Inflammatory macrophage treated with lipopolysaccharide for 1 hour (primary cell): ENCODE measurements at places on chromosomes 2 and 18.

DNA sequence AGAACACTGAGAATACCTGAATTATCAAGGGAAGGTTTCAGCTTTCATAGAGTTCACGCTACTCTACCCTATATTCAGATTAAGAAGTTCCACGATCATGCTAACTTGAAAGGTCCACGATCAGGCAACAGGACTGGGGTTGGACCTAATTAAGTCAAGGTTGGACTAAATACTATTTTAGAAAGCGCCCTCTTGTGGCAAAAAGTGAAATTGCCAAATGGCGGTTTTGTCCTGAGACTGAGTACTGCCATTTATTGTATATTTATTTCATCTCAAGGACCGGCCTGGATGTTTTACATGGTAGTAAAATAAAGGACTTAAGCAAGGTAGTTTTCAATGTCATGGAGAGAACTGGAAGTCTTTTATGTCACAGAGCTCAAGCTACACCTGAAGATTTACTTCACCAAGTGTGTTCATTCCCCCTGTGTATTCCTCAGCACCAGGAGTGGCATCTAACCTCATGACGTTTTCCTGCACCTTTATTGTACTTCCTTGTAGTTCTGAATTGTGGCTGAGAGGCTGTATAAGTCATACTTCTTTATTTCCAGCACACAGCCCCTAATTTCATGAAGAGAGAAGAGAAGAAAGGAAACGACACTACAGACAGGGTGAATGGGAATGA lies 56.8 kb downstream of the SRD5A2 start:
- DNase-seq, result peak; percentile 31

DNA sequence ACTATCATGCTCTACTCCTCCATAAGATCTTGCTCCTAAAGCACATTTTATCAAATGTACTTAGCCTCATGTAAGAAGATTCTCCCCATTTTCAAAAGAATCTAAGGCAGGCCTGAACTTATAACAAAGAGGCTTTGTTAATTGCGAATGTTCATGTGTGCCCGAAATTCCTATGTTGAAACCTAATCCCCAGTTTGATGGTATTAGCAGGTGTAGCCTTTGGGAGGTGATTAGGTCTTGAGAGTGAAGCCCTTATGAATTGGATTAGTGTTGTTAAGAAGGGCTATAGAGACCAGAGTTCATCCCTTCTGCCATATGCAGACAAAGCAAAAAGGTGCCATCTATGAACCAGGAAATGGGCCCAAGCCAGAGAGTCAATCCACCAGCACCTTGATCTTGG lies 234.5 kb downstream of the PAX3 start:
- no peak for DNase-seq

DNA sequence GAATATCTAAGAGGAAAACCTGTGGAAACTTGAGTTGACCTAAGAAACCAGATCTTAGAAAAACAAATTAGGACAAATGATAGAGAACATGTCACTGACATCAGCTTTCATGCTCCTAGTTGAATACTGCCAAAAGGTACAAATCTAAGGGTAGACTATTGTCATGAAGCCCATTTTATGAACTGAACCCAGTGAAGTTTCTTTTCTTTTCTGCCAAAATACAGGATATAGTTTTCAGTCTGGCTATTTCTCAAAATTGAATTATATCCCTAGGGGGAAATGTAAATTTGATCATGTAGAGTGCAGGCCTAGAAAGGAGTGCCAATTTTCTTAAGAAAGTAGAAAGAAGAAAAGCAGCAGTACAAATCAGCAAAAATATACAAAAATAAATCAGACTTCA lies 46.6 kb downstream of the FSIP2 start:
- DNase-seq, result no peak

- no peak for DNase-seq
Observed at GRCh38 chr2:180690611-180691010, 289.8 kb upstream of the UBE2E3 start.

DNA sequence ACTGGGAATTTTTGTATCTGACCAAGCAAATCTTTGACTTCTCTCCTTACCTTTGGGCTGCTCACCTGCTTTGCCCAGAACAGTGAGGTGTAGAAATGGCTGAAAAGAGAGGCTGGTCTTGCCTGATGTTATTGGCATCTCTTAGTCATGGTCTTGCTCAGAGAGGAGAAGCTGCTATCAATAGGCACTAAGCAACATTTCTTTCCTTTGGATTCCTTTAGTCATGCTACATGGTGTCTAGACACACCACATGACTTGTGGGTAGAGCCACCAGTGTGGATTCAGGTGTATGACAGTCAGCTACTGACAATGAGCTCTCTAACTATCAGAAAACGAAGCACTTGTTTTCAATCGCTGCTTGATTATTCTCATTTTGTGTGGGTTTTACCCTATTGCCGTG lies 341.3 kb upstream of the DCC start:
- no peak for DNase-seq

- DNase-seq, result peak; percentile 74
Observed at GRCh38 chr2:96344011-96344410, 8.4 kb downstream of the NCAPH start.

DNA sequence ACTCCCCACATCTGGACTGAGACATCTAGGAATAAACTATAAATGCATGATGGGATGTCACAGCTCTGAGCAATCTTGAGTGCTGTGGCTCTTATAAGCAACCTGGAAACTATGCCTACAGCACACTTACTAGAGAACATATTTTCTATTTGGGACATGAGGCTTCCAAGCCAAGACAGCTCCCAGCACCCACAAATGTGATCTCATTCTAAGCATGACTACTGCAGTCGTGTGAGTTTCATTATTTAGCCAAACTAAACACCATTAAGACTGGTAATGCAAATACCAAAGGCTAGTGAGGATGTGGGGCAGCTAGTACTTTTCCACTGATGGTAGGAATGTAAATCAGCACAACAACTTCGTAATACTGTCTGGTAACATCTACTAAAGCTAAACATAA lies 72.5 kb downstream of the RTTN start:
- DNase-seq, result no peak

DNA sequence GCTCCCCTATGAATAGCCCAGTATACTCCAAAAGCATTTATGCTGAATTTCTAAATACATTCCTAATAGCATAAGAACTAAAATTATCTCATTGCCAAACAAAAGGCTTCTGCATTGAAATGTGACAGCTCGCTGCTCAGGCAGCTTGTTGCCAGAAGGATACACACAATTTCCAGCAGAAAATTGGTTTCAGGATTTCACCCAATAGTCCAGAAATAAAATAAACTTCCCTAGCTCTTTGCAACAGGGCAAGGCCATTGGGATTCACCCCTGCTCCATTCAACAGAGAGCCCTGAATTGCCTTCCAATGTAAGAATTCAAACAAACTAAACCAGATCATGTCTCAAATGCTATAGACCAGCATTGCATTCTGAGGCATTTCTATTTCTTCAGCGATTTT lies 70.7 kb downstream of the RBM43 start:
- no peak for DNase-seq

DNA sequence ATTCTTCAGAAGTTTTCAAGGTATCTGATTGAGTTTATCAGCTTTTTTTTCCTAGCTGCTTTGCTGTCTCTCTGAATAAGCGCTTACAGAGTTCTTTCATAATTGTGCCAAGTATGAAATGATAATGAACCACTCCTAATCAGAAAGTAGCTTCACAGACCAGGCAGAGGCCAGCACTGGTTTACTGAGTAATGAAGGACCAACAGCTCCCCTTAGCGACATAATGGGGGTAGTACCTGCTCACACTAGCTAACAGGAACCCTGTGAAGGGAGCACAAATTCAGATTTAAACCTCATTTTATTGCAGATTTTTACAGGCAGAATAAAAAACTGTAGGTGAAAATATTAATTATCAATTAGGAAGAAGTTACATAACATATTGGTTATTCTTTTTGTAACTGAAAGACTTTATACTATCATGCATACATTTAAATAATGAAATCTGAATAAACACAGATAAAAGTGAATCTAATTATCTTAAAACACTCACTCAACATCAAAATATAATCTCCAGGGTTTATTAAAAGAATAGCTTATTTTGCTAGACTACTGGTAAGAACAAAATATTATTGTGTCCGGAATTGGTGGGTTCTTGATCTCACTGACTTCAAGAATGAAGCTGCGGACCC lies 53.7 kb upstream of the LRRC30 start:
- DNase-seq, result peak; percentile 48

DNA sequence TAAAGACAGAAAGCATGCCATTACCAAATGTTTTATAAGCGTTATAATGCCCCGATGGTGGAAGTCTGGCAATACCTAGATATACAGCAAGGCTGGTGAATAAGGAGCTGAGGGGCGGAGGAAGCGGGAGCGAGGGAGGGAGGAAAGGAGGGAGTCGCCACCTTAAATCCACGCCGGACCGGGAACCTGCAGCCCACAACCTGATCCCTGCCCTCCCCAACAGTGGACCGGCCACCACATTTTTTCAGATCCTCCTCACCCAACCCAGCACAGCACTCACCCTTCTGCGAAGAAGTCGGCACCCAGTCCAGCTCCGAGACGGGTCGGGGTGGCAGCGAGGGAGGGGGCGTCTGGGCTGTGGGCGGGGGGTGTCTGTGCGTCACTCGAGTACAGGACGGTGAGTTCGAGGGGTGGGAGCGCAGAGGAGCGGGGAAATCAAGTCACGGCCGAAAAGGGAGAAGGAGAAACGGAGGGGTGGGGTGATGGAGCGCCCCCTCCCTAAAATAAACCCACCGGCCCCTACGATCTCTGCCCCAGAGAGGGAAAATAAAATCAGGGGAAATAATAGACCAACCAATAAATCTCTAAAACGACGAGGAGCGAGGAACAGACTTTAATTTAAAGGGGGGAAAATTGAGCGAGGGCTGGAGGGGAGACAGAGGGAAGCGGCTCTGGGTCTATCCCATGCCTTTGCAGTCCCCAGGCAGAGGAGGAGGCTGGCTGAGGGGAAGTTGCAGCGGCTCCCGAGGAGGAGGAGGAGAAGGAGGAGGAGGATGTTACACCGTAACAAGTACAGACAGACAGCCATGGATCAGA lies 96.5 kb upstream of the SERTAD2 start:
- DNase-seq, result no peak

DNA sequence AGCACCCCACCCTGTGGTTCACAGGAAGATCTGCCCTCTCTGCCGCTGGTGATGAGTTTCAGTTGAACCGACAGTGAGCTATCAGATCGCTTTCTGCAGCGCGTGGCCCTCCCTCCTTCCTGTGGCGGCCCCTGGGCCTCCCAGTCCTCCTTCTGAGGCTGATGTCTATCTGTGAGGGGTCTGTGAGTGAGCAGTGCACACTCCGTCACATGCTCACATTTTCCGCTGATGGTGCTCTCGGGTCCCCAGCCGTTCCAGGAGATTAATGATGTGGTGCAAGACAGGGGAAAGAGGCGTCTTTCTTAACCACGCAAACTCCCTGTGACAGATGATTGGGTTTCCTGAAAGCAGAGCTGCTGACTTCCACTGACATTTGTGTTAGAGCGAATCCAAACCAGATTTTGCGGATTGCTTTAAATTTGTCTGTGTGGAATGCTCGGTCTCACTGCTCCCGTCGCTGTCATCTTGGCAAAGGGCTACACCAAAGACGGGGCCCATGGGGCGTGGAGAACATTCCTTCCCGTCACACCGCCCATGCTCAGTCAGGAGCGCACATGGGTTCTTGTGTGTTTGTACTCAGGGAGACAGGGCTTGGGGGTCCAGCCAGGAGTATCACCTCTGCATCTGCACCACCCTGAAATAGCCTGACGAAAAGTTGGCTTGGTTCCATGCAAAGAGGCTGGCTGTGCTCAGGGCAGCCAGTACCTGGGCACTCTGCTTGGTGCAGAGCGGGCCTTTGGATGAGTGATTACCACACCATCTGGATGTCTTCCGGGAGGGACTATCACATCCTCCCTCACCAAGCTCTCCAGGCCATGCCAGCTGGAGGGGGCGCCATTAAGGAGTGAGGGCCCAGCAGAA lies 154.7 kb upstream of the HS6ST1 start:
- peak; percentile 35 for DNase-seq

DNA sequence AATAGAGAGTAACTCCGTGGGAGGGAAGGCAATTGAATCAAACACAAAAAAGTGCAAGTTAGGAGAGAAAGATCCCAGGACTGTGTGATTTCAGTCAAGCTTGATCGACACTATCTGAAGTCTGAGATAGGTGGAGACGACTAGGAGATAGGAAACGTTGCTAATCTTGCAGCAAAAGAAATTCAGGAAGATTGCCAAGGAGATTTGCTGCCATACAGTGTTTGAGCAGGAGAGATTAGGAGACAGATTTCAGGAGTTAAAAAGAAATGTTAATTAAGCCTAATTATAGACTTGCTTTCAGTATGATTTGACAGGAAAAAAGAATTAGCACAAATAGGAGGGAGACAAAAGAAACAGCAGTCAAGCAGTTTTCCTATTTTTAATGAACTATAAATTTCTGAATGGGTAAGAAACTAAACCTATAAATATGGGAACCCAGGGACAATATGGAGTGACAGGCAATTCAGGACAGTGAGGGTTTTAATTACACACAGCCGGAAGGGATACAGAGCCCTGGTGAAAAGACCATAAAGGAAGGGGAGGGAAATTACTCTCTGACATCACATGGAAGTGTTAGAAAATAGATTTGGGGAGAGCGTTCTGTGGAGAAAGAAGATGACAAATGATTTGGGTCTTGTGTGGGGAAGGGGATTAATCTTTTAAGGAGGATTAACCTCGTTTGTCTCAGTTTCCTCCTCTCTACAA lies 72.6 kb downstream of the SUCLG1 start:
- DNase-seq, result no peak

GRCh38 chr18:58525517-58525916 lies 103.4 kb downstream of the ALPK2 start:
- peak; percentile 63 for DNase-seq

- DNase-seq, result no peak
Observed at GRCh38 chr2:9745153-9745899, 97.9 kb upstream of the TAF1B start.

GRCh38 chr18:2878656-2879330 lies 32.0 kb downstream of the EMILIN2 start:
- no peak for DNase-seq

DNA sequence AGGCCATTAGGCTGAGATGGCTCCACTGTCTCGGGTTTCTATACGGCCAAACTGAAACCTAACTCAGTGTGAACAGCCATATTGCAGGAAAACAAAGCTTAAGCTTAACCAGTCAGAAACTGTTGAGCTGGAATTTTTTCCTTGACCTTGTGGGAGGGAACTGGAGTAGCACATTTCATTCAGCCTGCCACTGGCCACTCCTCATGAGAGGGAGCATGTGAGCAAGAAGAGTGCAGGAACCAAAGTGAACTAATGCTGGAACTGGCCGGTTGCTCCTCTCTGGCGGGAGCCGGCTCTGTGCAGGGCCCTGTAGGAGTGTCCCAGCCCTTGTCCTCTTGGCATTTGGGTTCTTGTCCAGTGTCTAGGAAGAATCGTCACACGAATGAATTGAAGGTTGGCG lies 5.9 kb upstream of the POLE4 start:
- DNase-seq, result no peak

GRCh38 chr2:215439404-215439803 lies 3.5 kb upstream of the FN1 start:
- no peak for DNase-seq

GRCh38 chr2:178173657-178174056 lies 20.7 kb upstream of the OSBPL6 start:
- DNase-seq, result no peak

GRCh38 chr18:33839452-33840211 lies 261.6 kb downstream of the ASXL3 start:
- DNase-seq, result peak; percentile 6

- peak; percentile 31 for DNase-seq
Observed at GRCh38 chr2:199850218-199850717, 724 bp downstream of the FTCDNL1 start.
